ENCODE measurements at places on chromosomes 1 and 21.

- DNase-seq, result no peak
These were observed 200.7 kb upstream of the POU3F1 start for GRCh38 chr1:38246955-38247952.

DNA sequence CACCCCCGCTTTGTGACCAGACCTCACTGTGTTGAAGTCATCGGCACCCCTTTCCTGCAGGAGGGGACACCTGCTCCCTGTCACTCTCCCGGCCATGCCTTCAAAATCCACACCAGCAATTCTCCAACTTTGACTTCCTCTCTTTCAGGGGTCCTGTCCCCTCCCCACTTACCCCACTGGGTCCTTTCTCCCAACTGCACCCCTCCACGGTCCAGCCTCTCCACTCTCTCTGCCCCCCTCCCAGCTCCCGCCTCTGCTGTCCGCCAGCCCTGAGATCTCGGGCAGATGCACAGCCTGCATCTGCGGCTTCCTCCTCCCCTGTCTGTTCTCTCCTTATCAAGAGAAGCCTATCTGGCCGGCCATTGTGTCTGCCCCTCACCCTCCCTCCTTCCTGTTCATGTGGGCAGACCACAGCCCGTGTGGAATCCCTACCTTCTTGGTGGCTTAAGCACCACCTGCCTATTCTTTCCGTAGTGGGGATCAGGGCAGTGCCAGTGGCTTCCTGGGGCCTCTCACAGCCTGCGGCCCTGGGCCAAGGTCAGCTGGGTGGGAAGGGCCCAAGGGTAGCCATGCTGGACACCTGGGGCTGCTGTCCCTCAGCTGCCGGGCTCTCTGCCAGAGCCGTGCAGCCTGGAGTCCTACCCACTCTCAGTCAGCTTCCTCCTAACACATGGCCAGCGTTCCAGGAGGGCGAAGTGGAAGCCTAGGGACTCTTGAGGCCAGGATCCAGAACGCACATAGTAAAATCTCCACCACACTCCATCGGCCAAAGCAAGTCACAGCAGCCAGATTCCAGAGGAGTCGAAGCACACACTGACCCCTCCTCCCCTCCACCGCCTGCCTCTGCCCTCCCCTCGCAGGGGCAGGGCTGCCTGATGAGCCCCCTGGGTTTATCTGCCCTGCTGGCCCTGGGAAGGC, 5.1 kb upstream of the HES4 start:
- DNase-seq, result no peak

DNA sequence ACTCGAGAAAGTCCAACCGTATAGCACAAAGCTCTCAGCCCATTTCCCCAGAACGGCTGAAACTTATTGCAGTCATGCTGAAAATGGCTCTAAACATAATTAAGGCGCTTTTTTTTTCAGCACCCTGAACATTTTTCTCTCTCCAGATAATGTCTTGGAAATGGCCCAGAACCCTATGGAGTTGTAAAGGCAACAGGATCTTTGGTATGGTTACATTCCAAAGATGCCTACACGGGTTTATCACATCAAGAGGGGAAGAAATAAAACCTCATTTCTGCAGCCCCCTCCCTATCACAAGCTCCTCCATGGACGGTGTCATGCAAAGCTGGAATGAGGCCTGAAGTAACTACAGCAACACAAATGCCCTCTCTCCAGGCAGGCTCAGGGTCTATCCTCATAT, 126.4 kb upstream of the GALNT2 start:
- DNase-seq, result no peak

- DNase-seq, result no peak
These were observed 34.6 kb downstream of the COQ8A start for GRCh38 chr1:226974544-226975258.

DNA sequence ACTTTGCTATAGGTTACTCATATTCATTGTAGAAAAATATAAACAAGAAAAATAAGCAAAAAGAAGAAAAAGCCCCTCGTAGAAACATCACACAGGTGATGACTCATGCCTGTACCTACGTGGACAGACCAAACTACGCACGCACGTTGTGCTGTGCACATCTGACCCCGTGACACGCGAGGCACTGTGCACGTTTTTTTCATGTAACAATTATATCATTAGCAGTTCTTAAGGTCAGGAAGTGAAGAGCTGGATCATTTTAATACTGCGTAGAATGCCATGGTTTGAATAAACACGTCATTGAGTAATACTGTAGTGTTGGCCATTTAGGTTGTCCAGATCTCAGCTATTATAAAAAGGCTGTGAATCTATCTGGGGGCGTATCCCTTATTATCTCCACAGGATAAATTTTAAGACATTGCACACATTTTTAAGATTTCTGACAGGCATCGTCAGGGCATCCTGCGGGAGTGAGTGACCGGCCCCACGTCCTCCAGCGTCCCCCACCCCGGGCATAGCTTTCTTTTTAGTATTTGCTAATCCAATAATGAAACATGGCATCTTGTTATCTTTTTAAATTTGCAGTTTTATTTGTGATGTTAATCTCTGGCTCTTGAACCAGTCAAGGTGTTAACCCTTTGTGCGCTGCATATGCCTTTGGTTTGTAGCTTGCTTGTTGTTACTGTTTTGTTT, 23.4 kb upstream of the ADARB1 start:
- DNase-seq, result no peak

All from KG1 (cell line).